ENCODE measurements at places on chromosomes 7 and 10.

DNA sequence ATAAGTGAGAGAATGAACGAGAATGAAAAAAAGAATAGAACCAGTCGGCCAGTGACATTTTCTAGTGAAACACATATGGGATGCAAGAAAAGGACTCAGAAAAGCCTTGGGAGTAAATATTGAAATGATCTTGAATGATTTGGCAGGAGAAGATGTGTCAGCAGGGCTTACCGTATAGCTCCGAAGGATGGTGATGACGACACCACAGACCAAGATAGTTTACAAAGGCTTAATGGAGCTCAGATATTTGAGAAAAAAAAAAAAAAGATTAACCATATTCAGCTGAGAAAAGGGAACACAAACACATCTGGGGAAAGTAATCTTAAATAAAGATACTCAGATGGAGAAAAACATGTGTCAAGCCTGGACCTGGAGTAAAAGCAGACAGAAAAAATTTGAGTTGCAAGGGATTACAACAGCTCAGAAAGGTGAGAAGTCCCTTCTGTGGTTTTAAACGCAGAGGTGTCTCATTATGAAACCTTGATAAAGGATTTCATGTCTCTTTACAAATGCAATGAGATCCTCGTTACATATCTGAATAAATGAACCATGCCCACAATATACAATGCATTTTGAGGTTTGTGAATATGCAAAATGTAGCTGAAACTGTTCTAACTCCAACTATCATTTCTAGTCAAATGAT lies 36.0 kb downstream of the DNAJB9 start:
- no peak for DNase-seq

GRCh38 chr7:68440866-68441265 lies 1157.4 kb upstream of the AUTS2 start:
- no peak for DNase-seq

DNA sequence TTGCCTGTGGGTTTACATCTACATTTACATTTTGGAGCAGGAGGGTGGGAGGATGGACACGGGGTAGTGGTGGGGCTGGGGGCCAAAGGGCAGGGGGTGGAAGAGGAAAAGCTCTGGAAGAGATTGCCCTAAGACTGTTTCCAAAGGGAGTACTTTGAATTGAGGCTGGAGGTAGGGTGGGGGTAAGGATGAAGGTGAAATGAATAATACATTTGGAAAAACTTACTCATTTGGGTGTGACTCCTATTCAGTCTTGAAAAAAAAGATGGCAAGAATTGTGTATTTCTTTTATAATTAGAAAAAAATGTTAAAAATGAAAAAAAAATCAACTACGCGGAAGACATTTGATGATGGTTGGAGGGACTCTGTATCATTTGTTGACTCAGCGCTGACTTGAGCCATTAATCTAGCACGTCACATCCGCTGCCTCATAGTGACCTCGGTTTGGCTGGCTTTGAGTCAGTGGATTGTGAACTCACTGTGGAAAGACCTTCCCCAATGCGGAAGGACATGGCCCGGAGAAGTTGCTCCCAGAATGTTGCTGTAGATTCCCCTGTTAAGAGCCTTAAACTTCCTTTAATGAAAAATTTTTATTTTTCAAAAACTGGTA lies 2.8 kb downstream of the FAM180A start:
- no peak for DNase-seq

GRCh38 chr7:27636326-27637006 lies 26.2 kb downstream of the HIBADH start:
- DNase-seq = no peak

- DNase-seq = no peak
Observed at GRCh38 chr7:74083928-74084721, 521 bp downstream of the LIMK1 start.

DNA sequence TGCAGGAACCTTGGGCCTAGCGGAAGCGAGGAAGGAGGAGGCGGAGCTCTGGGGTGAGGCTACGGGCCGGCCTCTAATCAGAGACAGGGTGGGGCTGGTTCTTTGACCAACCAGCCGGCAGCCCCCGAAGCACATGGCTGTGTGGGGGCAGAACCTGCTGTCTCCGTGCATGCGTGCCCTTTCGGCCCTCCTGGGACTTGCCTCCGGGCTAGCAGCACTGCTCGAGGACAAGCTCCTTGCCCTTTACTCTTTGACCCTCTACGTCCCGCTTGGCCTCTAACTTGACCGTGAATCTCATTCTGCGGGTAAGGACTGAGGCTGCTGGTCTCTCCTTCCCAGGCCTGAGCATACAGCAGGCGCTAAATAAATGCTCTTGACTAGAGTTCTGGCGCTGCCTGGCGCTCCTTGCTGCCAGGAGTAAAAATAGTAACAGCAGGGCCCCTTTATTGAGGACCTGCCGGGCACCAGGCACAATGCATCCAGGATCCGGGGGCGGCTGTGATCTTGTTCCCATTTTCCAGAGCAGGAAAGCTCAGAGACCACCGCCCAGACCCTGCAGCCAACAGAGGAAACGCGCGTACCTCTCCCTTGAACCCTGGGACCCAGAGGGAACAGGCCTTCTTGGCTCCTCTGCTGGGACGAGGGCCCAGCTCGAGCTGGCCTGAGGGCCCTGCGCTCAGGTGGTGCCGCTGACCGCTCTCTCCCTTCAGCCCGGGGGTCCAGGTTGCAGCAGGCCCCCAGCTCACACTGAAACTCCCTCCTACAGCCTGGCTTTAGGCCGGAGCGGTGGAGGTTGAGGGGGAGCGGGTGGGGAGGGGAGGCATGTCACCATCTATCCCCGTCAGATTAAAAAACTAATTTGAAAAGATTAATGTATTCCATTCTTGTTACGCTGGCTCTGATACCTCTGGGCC lies 2.7 kb upstream of the COMTD1 start:
- no peak for DNase-seq

GRCh38 chr7:122802301-122802751 lies 83.9 kb downstream of the CADPS2 start:
- DNase-seq = no peak

DNA sequence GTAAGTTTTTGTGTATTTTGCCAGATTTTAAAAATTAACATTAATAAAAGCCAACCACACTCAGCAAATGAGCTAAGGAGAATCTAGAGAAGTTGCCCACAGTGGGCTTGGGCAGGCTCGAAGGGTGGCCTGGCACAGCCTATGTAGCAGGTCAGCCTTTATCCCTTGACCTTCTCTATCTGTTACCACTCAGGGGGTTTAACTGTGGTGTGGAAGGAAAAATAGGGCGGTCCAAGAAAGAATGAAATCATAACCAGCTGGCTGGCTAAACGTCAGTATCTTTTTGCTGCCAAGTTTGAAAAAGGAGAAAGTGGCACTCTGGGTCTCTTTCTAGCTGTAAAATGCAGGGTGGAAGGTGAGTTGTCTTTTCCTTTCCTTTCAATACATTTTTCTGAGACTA lies 130.3 kb upstream of the ASAH2 start:
- DNase-seq = no peak

GRCh38 chr7:27808626-27809025 lies 68.7 kb downstream of the TAX1BP1 start:
- no peak for DNase-seq

DNA sequence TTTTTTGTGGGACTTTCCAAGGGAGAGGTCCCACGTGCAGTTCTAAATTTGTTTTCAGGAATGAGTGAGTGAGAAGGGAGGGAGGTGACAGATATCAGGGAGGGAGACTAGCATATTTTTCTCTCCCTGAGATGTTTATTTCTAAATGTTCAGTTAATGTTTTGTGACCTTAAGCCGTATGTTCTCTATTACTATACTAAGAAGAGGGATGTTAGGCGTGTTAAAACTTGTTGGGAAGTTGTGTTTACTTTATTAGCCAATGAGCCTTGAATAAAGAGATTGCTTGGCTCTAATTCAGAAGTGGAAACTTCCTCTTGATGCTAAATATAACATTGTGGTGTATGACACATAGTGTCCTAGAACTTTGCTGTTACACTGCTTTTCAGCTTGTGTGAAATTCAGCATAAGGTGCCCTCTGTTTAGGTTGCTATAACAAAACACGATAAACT lies 37.3 kb downstream of the DNAH11 start:
- DNase-seq = no peak

DNA sequence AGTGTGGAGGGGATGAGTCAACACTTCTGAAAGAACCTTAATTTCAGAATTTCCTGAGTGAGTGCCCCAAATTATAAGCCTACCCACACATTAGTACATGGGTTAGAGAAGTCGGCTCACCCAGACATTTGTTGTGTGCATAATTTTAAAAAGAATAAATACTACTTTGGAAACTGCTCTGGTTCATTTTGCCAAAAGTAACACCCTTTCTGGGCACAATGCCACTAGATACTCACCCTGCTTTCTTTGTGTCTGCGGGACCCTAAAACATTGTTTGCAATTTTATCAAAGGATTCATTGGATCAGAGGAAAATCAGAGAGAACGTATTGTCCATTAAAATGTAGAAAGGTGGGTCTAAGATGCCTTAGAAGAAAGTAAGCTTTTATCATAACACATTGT lies 245.5 kb upstream of the NRP1 start:
- no peak for DNase-seq

GRCh38 chr7:85065888-85066485 lies 120.9 kb downstream of the SEMA3D start:
- no peak for DNase-seq

GRCh38 chr7:55248526-55248925 lies 116.6 kb upstream of the LANCL2 start:
- DNase-seq = no peak

- no peak for DNase-seq
Observed at GRCh38 chr10:49758249-49758930, 3.7 kb downstream of the OGDHL start.

DNA sequence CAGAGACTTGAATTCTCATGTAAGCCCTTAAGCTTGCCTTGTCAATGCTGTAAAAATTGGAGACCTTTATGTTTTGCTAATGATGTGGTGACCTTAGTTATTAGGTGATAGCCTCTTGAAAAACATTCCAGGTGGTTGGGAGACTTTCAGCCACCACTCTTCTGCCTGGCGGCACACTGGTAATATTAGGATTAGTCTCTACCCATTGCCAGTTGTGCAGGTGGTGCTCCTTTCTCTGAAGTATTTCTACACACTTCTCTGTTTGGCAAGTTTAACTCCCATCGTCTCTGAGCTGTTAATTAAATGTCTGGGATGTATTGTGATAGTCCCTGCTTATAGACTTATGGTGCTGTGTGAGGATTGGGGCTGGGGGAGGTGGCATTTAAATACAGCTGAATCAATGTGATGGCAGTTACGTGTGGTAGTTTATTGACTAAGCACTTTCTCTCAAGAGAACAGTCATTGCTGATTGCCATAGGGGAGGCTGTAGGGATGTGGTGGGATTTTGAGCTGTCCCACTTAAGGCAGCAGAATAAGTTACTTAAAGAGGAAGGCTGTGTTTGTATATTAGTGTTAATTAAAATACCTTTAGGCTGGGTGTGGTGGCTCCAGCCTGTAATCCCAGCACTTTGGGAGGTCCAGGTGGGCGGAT lies 61.7 kb downstream of the DAGLB start:
- DNase-seq = no peak

- DNase-seq = no peak
Observed at GRCh38 chr7:134126146-134126545, 994 bp upstream of the LRGUK start.

GRCh38 chr10:11525503-11525902 lies 85.9 kb downstream of the USP6NL start:
- DNase-seq = no peak

DNA sequence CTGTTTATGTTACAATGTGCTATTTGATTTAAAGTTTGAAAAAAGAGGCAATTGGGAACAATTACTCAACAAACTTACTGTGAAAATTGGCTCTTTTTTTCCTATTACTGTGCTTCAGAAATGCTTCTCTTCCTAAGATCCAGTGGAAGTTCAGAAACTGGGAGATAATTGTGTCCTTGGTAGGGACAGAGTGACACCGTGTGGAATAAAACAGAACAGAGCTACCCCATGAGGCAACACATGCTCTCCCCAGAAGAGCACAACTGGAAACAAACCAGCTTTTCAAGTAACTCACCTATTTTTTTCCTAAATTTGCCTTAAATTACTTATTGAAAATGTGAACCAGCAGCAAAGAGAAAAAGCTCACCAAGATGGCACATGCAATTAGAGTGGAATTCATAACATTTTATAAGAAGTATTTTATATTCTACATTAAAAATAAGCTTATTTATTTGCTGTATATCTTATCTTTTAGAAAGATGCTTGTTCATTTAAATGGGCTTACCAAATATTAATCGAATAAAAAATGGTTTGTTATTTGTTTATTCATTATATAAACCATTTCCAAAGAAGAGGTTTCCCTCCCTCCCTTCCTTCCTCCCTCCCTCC lies 346.1 kb upstream of the ANKRD30A start:
- peak; percentile 82 for DNase-seq

Measured in midbrain (tissue), 1 donor.